Esophagus muscularis mucosa (tissue), 4 donors: ENCODE measurements at places on chromosomes 7 and 10. TPM values are rescaled to one million over a fixed set of nuclear protein-coding genes. Genes with fewer than 3 reads are reported as not detected.
A peak's percentile ranks its signal among the peaks of the same experiment; 100 is the strongest.

The OR2A12 gene
- total RNA-seq: not detected

The ATOH7 gene
- not detected for total RNA-seq

The CCDC136 gene
- 32.0 TPM for total RNA-seq

The ERVW-1 gene
- total RNA-seq: not detected

The FBXL13 gene
- total RNA-seq: 1.3 TPM

The ITGA8 gene
- 47.4 TPM for total RNA-seq

The GATA3 gene
- 0.46 TPM for total RNA-seq

The CYP3A4 gene
- not detected for total RNA-seq

The FAM171A1 gene
- total RNA-seq: 11.1 TPM

- H3K36me3 ChIP-seq: no peaks in the 10 kb centered on the region
- no peak overlapping the region for H3K27ac ChIP-seq
- H3K4me1 ChIP-seq: no peaks in the 10 kb centered on the region
- no peak for DNase-seq
- no peaks in the 10 kb centered on the region for H3K27me3 ChIP-seq
These were observed 187.1 kb downstream of the ADARB2 start for GRCh38 chr10:1550291-1550595.

GRCh38 chr10:12431151-12432101, 82.1 kb downstream of the CAMK1D start:
- no peaks in the 10 kb centered on the region for H3K27me3 ChIP-seq
- no peak overlapping the region for H3K4me3 ChIP-seq
- no peaks in the 10 kb centered on the region for H3K36me3 ChIP-seq
- no peak overlapping the region for H3K27ac ChIP-seq
- H3K4me1 ChIP-seq: no peaks in the 10 kb centered on the region

DNA sequence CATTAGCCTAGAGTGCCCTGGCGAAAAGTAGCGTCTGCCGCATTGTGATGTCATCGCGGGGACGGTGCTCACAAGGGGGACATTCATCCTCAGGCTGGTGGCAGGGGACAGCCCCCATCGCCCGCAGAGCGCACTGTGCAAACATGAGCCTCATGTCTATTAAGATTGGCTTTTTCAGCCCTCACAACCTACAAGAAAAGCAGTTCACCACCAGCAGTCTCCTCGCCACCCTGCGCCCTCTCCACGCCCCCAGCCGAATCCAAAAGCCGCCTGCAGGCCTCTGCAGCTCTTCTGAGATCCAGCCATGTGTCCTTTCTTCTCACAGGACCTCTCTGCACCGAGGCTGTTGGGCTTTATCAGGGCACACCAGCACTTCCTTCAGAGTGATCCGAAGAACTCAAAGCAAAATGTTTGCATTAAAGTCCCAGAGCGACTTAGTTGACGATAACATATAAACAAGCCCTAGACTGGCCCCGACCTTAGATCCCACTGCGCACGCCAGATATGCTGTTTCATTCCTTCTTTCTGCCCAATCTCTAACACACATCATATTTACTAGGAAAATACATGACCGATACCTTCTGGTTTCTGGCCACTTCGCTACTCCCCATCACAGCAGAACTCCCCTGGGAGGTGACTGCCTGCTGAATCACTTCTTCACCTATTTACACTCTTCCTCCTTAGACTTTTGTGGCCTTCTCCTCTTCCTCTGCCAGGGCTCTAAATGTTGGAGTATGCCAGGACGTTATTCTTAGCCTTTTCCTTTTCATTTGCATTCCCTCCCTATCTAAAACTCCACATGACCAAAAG, 206.0 kb upstream of the SH2B2 start:
- no peak overlapping the region for H3K4me3 ChIP-seq
- no peaks in the 10 kb centered on the region for H3K27me3 ChIP-seq
- H3K27ac ChIP-seq: no peak overlapping the region
- H3K4me1 ChIP-seq: no peaks in the 10 kb centered on the region
- no peaks in the 10 kb centered on the region for H3K36me3 ChIP-seq

GRCh38 chr10:7121154-7121797, 289.6 kb downstream of the SFMBT2 start:
- no peak overlapping the region for H3K27ac ChIP-seq
- H3K36me3 ChIP-seq: no peaks in the 10 kb centered on the region
- H3K4me3 ChIP-seq: no peak overlapping the region
- DNase-seq: no peak

DNA sequence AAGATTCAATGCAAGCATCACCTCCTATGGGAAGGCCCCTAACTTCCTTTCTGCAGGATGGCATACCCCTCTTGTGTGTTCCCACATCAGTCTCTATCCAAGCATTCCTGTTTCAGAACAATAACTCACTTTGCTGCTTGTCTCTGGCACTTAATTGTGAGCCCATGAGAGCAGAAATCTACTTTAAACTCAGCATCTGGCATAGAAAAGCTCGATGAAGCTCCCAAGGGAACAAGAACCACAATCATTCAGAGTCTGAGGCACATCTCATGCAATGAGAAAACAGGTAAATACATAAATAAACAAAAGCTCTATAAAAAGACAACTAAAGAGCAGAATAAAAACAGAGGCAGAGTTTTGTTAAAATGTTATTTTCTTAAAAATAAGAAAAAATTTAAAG, 66.2 kb downstream of the VPS41 start:
- no peak overlapping the region for H3K27ac ChIP-seq
- no peaks in the 10 kb centered on the region for H3K36me3 ChIP-seq
- no peak for DNase-seq
- no peak overlapping the region for H3K4me3 ChIP-seq
- no peaks in the 10 kb centered on the region for H3K27me3 ChIP-seq

- DNase-seq: no peak
- no peaks in the 10 kb centered on the region for H3K4me1 ChIP-seq
- no peaks in the 10 kb centered on the region for H3K36me3 ChIP-seq
- no peak overlapping the region for H3K4me3 ChIP-seq
- H3K27me3 ChIP-seq: no peaks in the 10 kb centered on the region
These were observed 388.2 kb downstream of the NEBL start for GRCh38 chr10:20508921-20509320.

DNA sequence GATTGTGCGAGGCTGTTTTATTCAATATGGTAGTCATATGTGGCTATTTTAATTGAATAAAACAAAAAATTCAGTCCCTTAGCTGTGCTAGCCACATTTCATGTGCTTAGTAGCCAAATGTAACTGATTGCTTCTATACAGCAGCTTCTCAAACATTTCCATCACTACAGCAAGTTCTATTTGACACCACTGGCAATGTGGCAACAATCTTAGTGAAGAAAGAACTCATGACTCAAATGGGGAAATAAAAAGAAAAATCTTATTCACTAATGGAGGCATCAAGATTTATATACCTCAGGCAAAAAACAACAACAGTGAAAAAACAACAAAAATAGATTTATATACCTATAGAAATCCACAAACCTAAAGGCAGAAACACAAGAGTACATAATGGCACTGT, 17.9 kb downstream of the SEM1 start:
- no peak for DNase-seq
- H3K4me3 ChIP-seq: no peak overlapping the region
- H3K36me3 ChIP-seq: no peaks in the 10 kb centered on the region
- no peaks in the 10 kb centered on the region for H3K27me3 ChIP-seq
- peaks cover 22% of the 10 kb centered on the region for H3K4me1 ChIP-seq
- no peak overlapping the region for H3K27ac ChIP-seq

GRCh38 chr7:18109762-18110161, 82.1 kb upstream of the PRPS1L1 start:
- no peaks in the 10 kb centered on the region for H3K27me3 ChIP-seq
- no peak overlapping the region for H3K4me3 ChIP-seq
- peak overlapping the region; percentile 40 for H3K27ac ChIP-seq
- peaks cover 12% of the 10 kb centered on the region for H3K4me1 ChIP-seq

DNA sequence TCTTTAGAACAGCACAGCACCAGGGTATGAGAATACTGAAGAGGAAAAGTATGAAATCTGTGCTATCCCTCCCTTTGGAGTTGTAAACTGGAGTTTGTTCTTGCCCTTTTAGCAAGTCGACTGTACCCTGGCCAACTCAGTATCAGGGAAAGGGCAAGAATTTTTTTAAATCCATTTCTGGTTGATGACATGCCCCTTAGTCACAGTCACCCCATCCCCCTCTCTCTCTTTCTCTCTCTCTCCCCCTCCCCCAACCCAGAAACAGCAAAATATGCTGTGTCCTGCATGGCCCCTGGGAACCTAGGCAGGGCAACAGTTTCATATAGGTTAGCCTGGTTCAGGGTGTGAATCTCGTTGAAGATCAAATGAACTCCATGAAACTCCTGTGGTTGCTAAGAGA, 177.7 kb upstream of the ADO start:
- no peak overlapping the region for H3K4me3 ChIP-seq
- H3K36me3 ChIP-seq: no peaks in the 10 kb centered on the region
- no peak overlapping the region for H3K27ac ChIP-seq
- DNase-seq: no peak

GRCh38 chr7:81175275-81175940, 256.6 kb upstream of the SEMA3C start:
- no peaks in the 10 kb centered on the region for H3K27me3 ChIP-seq
- no peaks in the 10 kb centered on the region for H3K36me3 ChIP-seq
- H3K4me3 ChIP-seq: no peak overlapping the region

GRCh38 chr7:24835643-24836042, 78.4 kb upstream of the GSDME start:
- no peaks in the 10 kb centered on the region for H3K36me3 ChIP-seq
- no peaks in the 10 kb centered on the region for H3K27me3 ChIP-seq
- no peak overlapping the region for H3K4me3 ChIP-seq
- no peak overlapping the region for H3K27ac ChIP-seq
- DNase-seq: no peak

DNA sequence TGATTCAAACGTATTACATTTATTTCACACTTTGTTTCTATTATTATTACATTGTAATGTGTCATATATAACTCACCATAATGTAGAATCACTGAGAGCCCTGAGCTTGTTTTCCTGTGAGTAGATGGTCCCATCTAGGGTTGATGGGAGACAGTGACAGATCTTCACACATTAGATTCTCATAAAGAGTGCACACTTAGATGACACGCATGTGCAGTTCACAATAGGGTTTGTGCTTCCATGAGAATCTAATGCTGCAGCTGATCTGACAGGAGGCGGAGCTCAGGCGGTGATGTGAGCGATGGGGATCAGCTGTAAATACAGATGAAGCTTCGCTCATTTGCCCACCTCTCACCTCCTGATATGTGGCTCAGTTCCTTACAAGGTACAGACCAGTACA, 36.1 kb downstream of the BMPER start:
- peak; percentile 84 for DNase-seq
- H3K4me3 ChIP-seq: no peak overlapping the region
- no peaks in the 10 kb centered on the region for H3K4me1 ChIP-seq
- no peaks in the 10 kb centered on the region for H3K36me3 ChIP-seq
- no peak overlapping the region for H3K27ac ChIP-seq

DNA sequence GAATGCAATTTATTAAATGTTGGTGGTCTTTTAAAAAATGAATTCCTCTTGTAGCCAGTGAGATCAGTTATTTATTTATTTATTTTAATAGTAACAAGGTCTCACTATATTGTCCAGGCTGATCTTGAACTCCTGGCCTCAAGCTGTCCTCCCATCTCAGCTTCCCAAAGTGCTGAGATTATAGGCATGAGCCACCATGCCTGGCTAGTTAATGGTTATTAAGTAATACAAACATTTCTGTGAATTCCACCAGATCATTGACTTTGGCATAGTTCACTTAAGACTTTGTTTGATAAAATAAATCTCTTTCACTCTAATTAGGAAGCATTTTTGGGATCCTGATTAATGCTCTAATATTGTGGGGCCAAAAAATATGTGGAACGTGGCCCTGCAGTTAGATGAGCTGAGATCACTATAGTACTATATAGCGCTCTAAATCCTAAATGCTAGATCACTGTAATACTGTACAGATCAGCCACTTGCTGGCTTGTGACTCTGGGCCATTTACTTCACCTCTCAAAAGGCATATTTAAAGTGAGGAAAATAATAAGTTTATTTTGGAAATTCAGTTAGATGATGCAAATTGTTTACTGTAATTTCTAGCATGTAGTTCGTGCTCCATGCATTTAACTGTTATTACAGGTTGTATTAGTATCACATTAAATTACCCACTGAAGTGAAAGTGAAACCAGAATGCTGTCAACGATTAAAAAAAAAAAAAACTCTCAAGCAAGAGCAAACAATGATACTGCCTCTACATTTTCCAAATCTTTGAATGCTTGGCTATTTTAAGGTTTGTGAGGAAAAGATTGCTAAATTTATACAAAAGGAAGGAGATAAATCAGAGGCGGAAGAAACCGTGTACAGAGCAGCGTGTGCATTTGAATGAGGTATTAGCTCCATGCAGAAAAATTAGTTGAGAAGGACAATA, 15.9 kb upstream of the FAS start:
- H3K4me1 ChIP-seq: peaks cover 60% of the 10 kb centered on the region
- peak overlapping the region; percentile 75 for H3K27ac ChIP-seq
- no peak for DNase-seq

- no peaks in the 10 kb centered on the region for H3K36me3 ChIP-seq
- H3K27me3 ChIP-seq: no peaks in the 10 kb centered on the region
- H3K27ac ChIP-seq: no peak overlapping the region
- H3K4me3 ChIP-seq: no peak overlapping the region
- H3K4me1 ChIP-seq: no peaks in the 10 kb centered on the region
These were observed 844.9 kb upstream of the COBL start for GRCh38 chr7:52161483-52161882.

GRCh38 chr10:97482381-97482780, 15.8 kb downstream of the MMS19 start:
- H3K4me3 ChIP-seq: no peak overlapping the region
- H3K27me3 ChIP-seq: no peaks in the 10 kb centered on the region
- peaks cover 19% of the 10 kb centered on the region for H3K36me3 ChIP-seq
- no peak for DNase-seq
- peaks cover 3% of the 10 kb centered on the region for H3K4me1 ChIP-seq
- H3K27ac ChIP-seq: no peak overlapping the region

- H3K4me1 ChIP-seq: no peaks in the 10 kb centered on the region
- no peak for DNase-seq
- no peaks in the 10 kb centered on the region for H3K36me3 ChIP-seq
- H3K27ac ChIP-seq: no peak within 1 kb of the TSS
- no peaks in the 10 kb centered on the region for H3K27me3 ChIP-seq
These were observed at the start of gene NME8 for GRCh38 chr7:37848297-37848696. Gene NME8 (plus strand): TSS chr7:37848597. CDS start chr7:37850267, 1,670 bp downstream.

DNA sequence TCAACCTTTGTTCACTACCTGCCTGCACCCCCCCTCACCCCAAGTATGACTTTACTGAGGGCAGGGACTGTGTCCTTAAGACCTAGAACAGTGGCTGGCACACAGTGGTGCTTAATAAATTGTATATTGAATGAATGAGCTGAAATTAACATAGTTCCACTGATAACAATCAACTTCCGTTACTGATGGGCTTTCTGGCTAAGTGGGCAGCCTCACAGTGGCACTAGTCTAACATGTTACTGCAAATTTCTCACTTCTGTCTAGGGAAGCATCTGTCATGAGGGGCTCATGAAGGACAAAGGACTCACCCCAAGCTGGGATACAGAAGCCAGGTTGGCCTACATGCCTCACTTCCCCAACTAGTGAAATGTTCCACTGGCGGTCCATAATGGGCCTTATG, 79.3 kb downstream of the CTTNBP2 start:
- H3K4me3 ChIP-seq: no peak overlapping the region
- no peaks in the 10 kb centered on the region for H3K4me1 ChIP-seq
- DNase-seq: no peak
- H3K27ac ChIP-seq: no peak overlapping the region
- no peaks in the 10 kb centered on the region for H3K36me3 ChIP-seq
